ENCODE measurements at places on chromosomes 2 and 18.

DNA sequence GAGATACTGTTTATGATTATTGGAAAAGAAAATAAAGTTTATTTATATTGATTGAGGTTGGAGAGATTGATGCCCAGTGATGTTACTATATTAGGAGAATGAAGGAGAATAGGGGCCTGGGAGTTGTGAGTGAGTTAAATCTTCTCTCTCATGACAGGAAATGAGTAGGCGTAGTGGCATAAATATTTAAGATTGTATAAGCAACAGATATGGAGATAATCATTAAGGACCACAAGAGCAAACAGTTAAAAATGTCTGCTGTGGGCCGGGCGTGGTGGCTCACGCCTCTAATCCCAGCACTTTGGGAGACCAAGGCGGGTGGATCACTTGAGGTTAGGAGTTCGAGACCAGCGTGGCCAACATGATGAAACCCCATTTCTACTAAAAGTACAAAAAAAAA lies 62.7 kb downstream of the PTRHD1 start:
- no peak for DNase-seq

GRCh38 chr2:144522897-144523595 lies 3.1 kb upstream of the ZEB2 start:
- no peak for DNase-seq

GRCh38 chr18:57583297-57583835 lies 3.1 kb downstream of the FECH start:
- no peak for DNase-seq

GRCh38 chr2:192465141-192465540 lies 270.4 kb upstream of the TMEFF2 start:
- no peak for DNase-seq

GRCh38 chr18:63681449-63682340 lies 20.0 kb upstream of the SERPINB3 start:
- DNase-seq, result no peak

DNA sequence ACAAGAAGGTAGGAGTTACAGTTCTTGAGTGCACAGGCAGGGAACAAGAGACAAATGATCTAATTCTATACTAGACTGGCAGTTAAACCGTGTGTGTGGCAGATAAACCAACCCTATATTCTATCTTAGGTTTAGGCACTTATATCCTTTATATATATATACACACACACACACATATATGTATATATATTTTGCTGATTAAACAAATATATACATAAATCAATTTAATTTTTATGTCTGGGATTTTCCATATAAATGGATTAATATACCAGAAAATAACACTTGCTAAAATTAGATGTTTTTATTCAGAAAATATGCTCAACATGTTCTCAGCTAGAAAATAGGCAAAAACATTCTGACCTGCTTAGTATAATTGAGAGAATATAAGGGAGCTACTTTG lies 887.9 kb upstream of the KLHL29 start:
- no peak for DNase-seq

DNA sequence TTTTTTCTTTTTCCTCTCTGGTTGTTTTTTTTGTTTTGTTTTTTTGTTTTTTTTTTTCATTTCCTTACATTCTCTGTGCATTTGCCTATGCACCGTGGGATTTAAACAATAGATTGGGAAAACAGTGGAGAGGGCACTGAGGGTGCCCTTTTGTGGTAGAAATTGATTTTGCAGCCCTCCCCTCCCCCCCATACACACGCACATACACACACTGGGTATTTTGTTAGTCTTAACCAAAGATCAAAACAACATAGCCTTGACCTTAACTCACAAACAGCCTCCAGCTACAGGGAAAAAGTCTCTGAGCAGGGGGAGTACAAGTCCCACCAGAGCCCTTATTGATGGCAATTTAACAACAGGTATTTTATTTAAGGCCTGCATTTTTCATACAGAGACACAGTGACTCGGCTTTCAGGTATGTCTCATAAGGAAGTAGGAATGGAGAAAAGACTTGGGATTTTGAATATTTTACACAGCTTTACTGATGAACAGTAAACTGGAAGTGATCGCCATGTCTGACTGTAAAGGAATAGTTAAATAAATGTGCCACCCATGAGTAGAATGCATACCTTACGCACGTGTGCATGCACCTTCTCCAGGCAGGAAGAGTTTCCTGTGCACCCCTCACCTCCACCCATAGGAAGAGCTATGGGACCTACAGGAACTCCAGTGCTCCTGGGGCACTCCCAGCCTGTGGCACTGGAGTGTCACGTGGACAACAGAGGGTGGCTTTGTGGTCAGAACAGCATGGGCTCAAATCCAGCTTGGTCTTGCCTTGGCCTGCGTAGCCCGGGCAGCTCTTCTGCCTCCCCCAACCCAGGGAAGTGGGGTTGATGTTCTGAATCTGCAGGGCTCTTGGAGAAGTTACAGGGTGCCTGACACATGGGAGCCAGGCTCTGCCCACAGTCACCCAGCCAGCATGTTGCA lies 266.4 kb downstream of the ANAPC1 start:
- DNase-seq, result no peak

- no peak for DNase-seq
Measured at GRCh38 chr2:235053651-235054050, 101.8 kb downstream of the SH3BP4 start.

DNA sequence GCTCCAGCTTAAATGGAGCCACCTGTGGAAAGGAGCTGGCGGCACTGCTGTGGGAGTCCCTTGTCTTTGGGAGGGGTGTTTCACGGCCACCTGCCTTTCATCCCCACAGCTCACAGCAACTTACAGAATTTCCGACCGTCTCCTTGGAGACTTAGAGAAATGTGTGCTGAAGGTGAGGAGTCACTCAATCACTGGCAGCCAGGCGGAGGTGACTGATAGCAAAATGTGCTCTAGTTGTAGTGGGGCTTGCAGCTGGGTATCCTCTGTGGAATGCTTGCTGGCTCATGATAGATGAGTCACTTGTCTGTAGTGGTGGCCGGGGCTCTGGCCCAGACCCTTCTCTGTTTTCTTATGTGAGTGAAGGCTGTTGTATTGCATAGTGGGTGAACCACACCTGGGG lies 110.7 kb downstream of the SH3RF3 start:
- no peak for DNase-seq

- DNase-seq, result no peak
Measured at GRCh38 chr2:25844089-25844488, 34.2 kb downstream of the ASXL2 start.

DNA sequence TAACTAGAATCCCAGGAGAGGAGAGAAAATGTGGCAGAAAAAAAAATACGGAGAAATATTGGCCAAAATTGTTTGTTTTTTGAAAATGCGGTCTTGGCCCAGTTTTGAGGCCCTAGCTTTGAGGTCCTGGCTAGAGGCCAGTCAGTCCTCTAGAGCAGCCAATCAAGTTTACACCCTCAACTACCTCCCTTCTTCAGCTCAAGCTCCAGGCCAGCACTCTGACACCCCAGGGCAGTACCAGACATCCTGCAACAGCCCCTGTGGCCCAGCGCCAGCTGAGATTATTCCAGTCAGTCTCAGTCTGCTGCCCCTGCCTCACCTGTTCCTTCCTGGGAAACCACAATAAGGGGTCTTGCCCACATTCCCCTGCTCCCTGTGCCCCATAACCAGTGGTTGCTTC lies 107.7 kb downstream of the UGGT1 start:
- no peak for DNase-seq

- DNase-seq, result no peak
Measured at GRCh38 chr2:23249348-23249747, 135.6 kb upstream of the KLHL29 start.

- DNase-seq, result no peak
Measured at GRCh38 chr2:239323447-239323846, 77.4 kb downstream of the HDAC4 start.

GRCh38 chr2:215904101-215904500 lies 109.2 kb downstream of the MREG start:
- no peak for DNase-seq

DNA sequence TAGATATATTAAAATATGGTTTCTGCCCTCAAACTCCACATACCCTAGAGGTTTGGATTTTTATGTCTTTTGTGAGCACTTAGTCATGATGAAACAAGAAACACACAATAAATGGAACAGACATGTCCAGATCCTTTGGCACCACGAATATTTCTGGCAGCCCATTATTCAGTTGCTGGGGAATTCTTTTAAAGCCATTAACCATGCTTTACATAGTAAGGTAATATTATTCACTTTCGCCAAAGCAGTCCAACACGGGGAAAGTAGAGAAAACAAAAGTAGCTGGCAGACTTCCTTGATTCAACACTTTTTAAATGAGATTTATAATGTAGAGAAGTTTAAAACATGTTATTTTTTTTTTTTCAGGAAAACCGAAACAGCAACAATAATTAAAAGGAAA lies 235.4 kb downstream of the PIEZO2 start:
- no peak for DNase-seq

- no peak for DNase-seq
Measured at GRCh38 chr2:144796164-144796563, 276.2 kb upstream of the ZEB2 start.

DNA sequence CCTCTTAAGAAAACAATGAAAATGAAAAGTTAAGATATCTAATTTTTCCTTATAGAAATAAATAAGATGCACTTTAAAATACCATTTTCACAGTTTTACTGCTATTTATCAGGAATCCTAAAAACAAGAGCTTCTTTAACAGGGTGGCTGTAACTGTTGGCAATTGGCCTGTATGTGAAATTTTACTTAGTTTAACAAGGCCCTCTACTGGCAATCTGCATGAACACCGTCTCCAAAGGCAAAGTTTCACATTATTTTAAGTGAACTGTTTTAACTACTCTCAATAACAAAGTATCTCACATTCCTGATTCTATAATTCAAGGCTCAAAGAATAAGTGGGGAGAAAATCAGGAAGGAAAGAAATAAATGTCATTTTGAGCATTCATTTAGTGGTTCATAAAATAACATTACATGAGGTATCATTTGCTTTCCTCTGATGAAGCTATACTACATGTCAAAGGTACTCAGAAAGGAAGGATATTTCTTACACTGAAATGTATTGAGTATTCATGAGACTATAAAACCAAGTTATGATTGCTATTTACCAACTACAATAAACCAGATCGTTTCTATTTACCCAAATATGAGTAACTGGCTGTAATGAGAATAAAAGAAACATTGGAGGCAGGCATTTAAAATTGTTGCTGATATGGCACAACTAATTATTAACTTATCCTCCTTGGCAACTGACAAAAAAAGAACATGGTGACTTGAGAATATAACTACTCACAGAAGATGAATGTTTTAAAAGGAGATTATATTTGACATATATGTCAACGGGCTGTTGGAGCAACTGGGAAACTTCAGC lies 7.0 kb downstream of the NCKAP5 start:
- no peak for DNase-seq

GRCh38 chr2:238487652-238488346 lies 61.1 kb downstream of the ASB1 start:
- no peak for DNase-seq

DNA sequence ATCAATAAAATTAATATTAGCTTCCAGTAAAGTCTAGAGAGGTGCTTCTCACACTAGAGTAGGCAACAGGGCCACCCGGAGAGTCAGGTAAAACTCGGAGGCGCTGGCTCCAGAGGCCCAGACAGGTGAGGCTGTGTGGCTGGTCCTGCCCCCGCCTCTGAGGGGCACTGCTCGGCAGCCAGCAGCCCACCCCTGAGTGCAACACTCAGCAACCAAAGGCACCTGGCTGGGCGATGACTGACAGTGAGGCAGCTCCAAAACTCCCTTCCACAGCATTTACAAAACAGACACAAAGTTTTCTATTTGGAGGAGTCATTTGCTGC lies 138.8 kb upstream of the ID2 start:
- no peak for DNase-seq

- DNase-seq, result no peak
Measured at GRCh38 chr2:113150258-113150601, 22.8 kb downstream of the IL1RN start.

DNA sequence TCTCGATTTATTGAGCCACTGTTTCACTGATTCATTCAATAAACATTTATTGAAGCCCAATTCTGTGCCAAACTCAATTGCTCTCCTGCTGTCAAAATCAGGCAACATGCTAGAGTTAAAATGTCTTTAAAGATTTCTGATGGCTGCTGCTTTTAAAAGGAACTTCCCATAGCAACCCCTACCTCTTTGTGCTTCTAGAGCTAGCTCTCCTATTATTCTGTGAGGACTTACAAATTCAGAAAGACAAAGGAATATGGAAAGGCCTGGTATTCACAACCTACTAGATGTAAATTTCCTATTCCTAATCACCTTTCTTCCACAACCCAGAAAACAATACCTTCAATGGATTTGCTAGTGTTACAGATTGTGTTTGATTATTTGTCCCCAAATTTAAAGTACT lies 395.5 kb downstream of the NRXN1 start:
- DNase-seq, result no peak

DNA sequence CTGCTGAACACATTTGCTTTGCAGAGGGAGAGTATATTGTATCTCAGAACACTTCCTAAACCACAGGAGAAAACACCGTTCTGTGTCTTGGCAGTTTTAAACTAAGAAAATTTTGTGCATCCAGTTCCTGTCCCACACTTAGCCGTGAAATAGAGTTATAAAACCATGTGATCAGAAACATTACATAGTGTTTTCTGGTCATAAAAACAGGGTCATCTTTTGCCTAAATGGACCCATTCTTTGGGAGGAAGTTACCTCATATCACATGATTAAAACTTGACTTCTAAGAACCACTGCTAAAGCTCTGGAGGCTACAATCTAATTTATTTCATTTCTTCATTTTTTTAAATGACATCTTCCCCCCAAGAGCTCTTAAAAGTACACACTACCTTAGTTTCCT lies 138.7 kb downstream of the PAX3 start:
- no peak for DNase-seq

GRCh38 chr2:159506202-159506601 lies 110.1 kb downstream of the BAZ2B start:
- DNase-seq, result no peak

GRCh38 chr18:27847412-27847811 lies 329.5 kb downstream of the CDH2 start:
- DNase-seq, result no peak

DNA sequence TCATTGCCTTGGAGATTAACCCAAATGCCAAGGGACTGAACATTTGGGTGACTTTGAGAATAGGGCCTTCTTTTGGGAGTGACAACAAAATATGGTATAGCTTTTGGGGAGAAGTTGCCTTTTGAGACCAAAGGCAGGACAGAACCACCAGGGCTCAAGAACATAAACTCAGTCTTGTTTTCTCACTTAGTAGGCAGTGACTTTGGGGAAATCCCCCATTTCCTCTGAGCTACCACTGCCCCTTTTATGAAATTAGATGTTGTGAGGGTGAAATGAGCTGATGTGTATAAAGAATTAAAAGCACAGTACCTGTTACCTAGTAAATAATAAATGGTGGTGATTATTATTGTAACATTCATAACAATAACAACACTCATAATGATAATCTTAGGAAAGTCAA lies 36.5 kb downstream of the GPD2 start:
- DNase-seq, result no peak

Data from activated T-helper 1 cell treated with Interleukin-2 at 50 U/mL for 16 hours (primary cell).